Foreskin keratinocyte (primary cell): ENCODE measurements at places on chromosomes 3 and 15. TPM values are rescaled to one million over a fixed set of nuclear protein-coding genes. Genes with fewer than 3 reads are reported as not detected.

Gene LEKR1
- total RNA-seq, result 0.37 and 0.67 TPM in 2 replicates

Gene GTPBP8
- total RNA-seq, result 19.5 and 19.6 TPM in 2 replicates

Gene CCDC33
- not detected in 2 replicates for total RNA-seq

Gene ABTB1
- total RNA-seq, result 6.6 and 6.9 TPM in 2 replicates

Gene FSTL1
- 86.4 and 89.3 TPM in 2 replicates for total RNA-seq

Gene SLC6A1
- total RNA-seq, result not detected in 2 replicates

Gene GRM2
- total RNA-seq, result not detected in 2 replicates

Gene GOLGA6L10
- total RNA-seq, result 0.63 and 1.2 TPM in 2 replicates

Gene APOD
- not detected in 2 replicates for total RNA-seq

Gene SPATA12
- total RNA-seq, result 0.03 TPM in 1 of 2 replicates, not detected in the other

Gene CNTN4
- not detected in 2 replicates for total RNA-seq

Gene STRIT1
- total RNA-seq, result not detected in 2 replicates

Gene ATR
- 27.3 and 29.3 TPM in 2 replicates for total RNA-seq

Gene PTH1R
- not detected in 2 replicates for total RNA-seq

Gene CTXN2
- total RNA-seq, result not detected in 2 replicates

Gene PLOD2
- 13.5 and 22.9 TPM in 2 replicates for total RNA-seq

Gene IQCH
- total RNA-seq, result 2.6 and 3.3 TPM in 2 replicates

Gene NR1I2
- total RNA-seq, result not detected in 2 replicates

Gene EXD1
- 0.07 TPM in 1 of 2 replicates, not detected in the other for total RNA-seq

Gene CCDC13
- total RNA-seq, result 0.32 TPM in 1 of 2 replicates, not detected in the other

Gene NPAP1
- total RNA-seq, result not detected in 2 replicates

Gene LSAMP
- 0.04 TPM in 1 of 2 replicates, not detected in the other for total RNA-seq

Gene TUSC7
- total RNA-seq, result not detected in 2 replicates

Gene CGNL1
- 0.35 and 0.54 TPM in 2 replicates for total RNA-seq

Gene RTP2
- total RNA-seq, result not detected in 2 replicates

Gene CPNE9
- total RNA-seq, result not detected in 2 replicates

Gene PPP1R2
- total RNA-seq, result 30.5 TPM in 2 replicates

Gene TRIM59
- total RNA-seq, result 24.7 and 25.3 TPM in 2 replicates

Gene CRYGS
- 1.1 and 1.3 TPM in 2 replicates for total RNA-seq

Gene COL8A1
- 33.9 and 211 TPM in 2 replicates for total RNA-seq
